ENCODE measurements at places on chromosomes 11 and 22. TPM values are rescaled to one million over a fixed set of nuclear protein-coding genes. Genes with fewer than 3 reads are reported as not detected.

DNA sequence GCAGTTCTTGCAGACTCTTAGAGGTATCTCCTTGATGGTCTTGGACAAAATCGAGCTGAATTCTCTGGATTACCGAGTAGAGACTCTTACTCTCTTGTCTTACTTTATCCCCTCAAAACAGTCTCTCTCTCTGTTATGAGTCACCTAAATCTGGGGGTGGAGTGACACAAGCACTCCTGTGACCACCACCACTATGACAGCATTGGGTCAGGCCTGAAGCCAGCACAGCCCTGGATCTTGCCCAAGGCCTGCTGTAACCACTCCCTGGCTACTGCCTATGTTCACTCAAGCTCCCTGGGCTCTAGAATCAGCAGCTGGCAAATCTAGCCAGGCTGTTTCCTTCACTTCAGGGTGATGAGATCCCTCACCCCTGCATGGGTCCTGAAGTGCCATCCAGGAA is 662.5 kb downstream of the LUZP2 start:
- H3K27ac ChIP-seq: no peak overlapping the region
- no peaks in the 10 kb centered on the region for H3K27me3 ChIP-seq
- DNase-seq: no peak
- H3K4me3 ChIP-seq: no peak overlapping the region
- H3K4me1 ChIP-seq: no peaks in the 10 kb centered on the region

The RGL4 gene
- polyA plus RNA-seq: 90.7 TPM

The SLC22A9 gene
- polyA plus RNA-seq: not detected

DNA sequence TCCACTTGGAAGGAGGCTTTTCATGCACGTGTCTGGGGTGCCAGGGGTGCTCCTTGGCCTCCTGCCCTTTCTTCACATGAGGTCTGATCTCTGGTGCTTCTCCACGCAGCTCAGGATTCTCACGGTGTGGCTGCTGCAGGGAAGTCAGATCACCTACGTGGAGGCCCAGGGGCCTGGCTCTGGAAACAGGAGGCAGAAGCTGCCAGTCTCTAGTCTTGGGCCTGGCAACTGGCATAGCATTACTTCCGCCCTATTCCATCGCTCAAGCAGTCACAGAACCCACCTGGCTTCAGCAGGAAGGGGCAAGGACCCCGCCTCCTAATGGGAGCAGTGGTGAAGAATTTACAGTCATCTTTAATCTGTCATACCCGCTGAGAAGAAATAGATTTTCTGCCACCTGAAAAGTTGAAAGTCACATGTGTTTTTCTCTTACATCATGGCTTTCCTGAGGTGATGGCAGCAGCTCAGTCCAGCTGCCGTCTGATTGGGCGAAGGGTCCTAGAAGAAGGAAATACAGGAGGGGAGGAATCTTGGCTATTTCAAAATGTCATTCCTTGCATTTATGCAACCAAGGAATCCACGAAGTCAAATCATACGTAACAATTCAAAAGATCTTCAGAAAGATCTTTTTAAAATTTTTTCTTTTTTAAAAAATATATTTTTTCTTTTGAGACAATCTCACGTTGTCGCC is 50.1 kb upstream of the DKK3 start:
- no peaks in the 10 kb centered on the region for H3K27me3 ChIP-seq
- no peak overlapping the region for H3K27ac ChIP-seq

- no peaks in the 10 kb centered on the region for H3K36me3 ChIP-seq
- no peak overlapping the region for H3K4me3 ChIP-seq
- no peak overlapping the region for H3K27ac ChIP-seq
- H3K27me3 ChIP-seq: no peaks in the 10 kb centered on the region
Measured at GRCh38 chr11:22084056-22084455, 108.8 kb upstream of the ANO5 start.

DNA sequence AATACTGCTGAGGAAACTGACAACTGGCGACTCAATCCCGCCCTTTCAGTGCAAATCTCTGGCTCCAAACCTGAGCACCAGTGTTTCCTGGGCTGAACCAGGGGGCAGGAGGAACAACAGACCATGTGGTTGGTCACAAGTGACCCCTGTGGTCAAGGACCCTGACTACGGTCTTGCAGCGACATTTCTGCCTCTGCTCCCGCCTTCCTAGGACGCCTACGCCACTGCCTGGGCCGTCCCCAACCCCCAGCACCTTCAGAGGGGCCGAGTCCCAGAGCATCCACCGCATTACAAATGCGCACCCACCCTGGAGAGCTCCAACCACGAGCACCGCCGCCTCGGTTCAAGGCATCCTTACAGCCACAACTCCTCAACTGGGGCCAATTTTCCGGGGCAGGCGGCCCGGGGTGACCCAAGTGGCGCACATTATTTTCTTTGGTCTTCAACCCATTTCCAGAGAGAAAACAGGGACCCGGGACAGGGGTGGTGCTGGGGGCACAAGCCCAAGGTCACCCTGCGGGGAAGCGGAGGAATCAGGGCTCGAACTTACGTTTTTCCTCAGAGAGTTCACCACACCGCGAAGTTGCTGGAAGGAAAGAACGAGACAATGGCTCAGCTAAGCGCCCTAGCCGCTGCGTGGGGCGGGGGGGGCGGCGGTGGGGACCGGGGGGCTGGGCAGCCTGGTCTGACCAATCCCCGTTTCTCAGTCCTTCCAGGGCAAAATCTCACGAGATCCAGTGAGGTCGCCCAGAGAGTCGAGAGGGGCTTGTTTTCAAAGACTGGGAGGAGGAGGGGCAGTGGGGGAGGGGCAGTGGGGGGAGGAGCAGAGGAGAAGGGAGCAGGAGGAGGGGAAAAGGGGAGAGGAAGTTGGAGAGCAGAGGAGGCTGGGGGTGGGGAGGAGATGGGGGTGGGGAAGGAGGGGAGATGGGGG is 1.8 kb downstream of the PRAME start:
- no peaks in the 10 kb centered on the region for H3K27me3 ChIP-seq
- H3K36me3 ChIP-seq: no peaks in the 10 kb centered on the region
- no peak for DNase-seq
- peaks cover 4% of the 10 kb centered on the region for H3K4me1 ChIP-seq
- H3K27ac ChIP-seq: no peak overlapping the region

DNA sequence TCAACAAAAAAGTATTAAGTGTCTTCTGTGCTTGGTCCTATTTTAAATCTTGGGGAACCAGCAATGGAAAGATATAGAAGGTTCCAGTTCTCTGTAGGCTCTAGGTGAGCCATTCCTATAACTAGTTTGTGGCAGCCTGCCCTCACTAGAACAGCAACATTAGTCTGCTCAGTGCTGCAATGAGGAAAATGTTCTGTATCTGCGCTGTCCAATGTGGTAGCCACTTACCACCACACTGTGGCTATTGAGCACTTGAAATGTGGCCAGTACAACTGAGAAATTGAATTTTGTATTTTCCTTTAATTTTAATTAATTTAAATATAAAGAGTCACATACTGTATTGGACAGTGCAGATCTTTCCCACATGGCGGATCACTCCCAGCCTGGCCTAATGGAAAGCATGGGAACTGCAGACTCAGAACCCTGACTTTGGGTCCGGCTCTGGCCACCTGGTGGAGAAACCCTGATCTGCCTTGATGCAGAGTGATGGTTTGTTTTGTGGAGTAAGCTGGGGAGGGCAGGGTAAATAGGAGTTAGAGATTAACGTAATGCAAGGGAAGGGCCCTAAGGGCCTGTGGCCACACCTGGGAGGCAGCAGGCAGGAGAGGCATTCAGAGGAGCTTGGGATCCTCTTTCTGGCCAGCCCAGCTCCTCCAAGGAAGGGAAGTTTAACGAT is 101.0 kb downstream of the ME3 start:
- H3K27ac ChIP-seq: no peak overlapping the region
- peaks cover 9% of the 10 kb centered on the region for H3K27me3 ChIP-seq
- H3K36me3 ChIP-seq: no peaks in the 10 kb centered on the region
- no peak overlapping the region for H3K4me3 ChIP-seq

DNA sequence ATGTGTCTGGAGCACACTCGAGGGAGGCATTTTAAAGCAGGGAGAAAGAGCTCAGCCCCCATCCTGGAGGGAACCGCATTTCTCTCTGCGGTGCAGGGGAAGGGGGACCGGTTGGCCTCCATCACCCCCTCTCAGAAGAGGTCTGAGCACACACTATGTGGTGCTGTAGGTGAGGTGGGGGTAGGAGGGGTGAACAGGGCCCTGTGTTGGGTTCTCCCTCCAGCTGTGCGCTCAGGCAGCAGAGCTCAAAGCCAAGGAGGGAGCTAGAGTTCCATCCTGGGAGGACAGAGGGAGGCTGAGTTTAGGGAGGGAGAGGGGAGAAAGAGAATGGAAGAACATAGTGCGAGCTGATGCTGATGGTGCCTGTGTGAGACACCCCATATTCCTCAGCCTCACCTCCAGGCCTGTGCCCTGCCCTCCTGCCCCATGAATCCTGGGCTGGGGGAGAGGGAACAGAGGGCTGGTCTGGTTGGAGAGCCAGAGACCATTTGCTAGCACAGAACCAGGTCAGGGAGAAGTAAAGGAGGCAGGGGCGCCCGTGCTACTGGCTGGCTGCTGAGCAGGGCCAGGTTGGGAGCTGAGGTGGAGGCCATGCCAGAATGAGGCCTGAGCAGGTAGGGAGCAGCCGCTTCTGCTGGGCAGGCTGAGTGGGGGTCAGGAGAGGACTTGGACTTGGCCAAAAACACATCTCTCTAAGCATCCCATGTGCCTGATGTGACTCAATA is 43.7 kb downstream of the ALX4 start:
- H3K4me3 ChIP-seq: no peak overlapping the region
- no peaks in the 10 kb centered on the region for H3K27me3 ChIP-seq
- DNase-seq: no peak

The TRIM44 gene
- polyA plus RNA-seq: 49.5 TPM

The GLB1L3 gene
- polyA plus RNA-seq: 2.5 TPM

The KREMEN1 gene
- polyA plus RNA-seq: not detected

The GSTT2B gene
- not detected for polyA plus RNA-seq

The HSPB2 gene
- not detected for polyA plus RNA-seq

- peaks cover 2% of the 10 kb centered on the region for H3K36me3 ChIP-seq
- DNase-seq: peak; percentile 31
Measured at GRCh38 chr11:62393061-62393611, 25.7 kb upstream of the SCGB1A1 start.

DNA sequence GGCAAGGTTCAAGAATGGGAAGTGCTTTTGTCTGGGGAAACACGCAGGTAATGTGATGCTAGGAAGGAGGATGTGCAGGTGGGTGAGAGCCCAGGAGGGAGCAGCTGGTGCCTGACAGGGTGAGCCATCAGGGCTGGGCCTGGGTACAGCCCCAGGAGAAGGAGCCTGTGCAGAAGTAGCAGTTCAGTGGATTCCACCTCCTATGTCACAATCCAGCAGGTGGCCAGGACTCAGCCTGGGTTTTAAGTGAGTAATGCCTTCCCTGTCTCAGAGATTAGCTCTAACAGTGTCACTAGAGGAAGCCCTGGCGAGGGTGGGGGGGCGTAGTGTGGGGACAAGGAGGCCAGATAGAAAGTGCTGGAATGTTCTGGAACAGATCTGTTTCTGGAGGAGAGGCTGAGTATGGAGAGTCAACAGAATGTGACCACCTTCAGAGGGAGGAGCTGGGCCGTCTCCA is 8.1 kb downstream of the RIC8A start:
- H3K27me3 ChIP-seq: no peaks in the 10 kb centered on the region
- no peak overlapping the region for H3K27ac ChIP-seq
- no peak for DNase-seq

DNA sequence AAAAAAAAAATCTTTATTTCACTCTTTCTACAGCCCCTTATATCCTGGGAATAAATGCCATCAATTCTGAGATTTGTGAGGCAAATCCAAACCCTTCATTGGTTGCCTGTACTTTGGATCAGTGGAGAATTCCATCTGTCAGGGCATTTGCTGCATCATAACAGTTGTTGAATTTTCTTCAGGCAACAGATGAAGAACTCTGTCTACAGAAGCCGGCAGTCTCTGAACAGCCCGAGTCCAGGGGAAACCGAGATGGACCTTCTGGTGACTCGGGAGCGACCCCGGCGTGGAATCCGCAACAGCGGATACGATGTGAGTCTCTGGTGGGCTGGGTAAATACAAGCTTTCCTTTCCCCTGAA is 82.3 kb downstream of the C11orf91 start:
- no peaks in the 10 kb centered on the region for H3K36me3 ChIP-seq
- peaks cover 15% of the 10 kb centered on the region for H3K27me3 ChIP-seq
- no peak for DNase-seq
- H3K4me1 ChIP-seq: no peaks in the 10 kb centered on the region
- no peak overlapping the region for H3K4me3 ChIP-seq

The TSG101 gene
- polyA plus RNA-seq: 58.7 TPM

The PRRG4 gene
- not detected for polyA plus RNA-seq

The MS4A6A gene
- 1.2 TPM for polyA plus RNA-seq

The TMEM191B gene
- 1.2 TPM for polyA plus RNA-seq

The ATXN10 gene
- 96.0 TPM for polyA plus RNA-seq

- DNase-seq: no peak
- no peaks in the 10 kb centered on the region for H3K36me3 ChIP-seq
- H3K27me3 ChIP-seq: peaks cover 66% of the 10 kb centered on the region
- no peak overlapping the region for H3K4me3 ChIP-seq
- peaks cover 21% of the 10 kb centered on the region for H3K4me1 ChIP-seq
- H3K27ac ChIP-seq: peak overlapping the region; percentile 44
Measured at GRCh38 chr11:102114032-102114431, 3.8 kb downstream of the YAP1 start.

The DENND6B gene
- 1.0 TPM for polyA plus RNA-seq

The TRIM49 gene
- not detected for polyA plus RNA-seq

- H3K4me3 ChIP-seq: no peak overlapping the region
- no peak for DNase-seq
- H3K36me3 ChIP-seq: no peaks in the 10 kb centered on the region
Measured at GRCh38 chr11:134987223-134987768, 575.3 kb upstream of the B3GAT1 start.

GRCh38 chr11:118883368-118884071 is at the start of gene CXCR5:
TSS of gene CXCR5 (plus strand) at chr11:118883892. CDS start at chr11:118883942, 50 bp downstream.
- peaks cover 80% of the 10 kb centered on the region for H3K4me1 ChIP-seq
- no peak within 1 kb of the TSS for H3K4me3 ChIP-seq
- DNase-seq: no peak
- no peaks in the 10 kb centered on the region for H3K36me3 ChIP-seq

- H3K36me3 ChIP-seq: no peaks in the 10 kb centered on the region
- peaks cover 15% of the 10 kb centered on the region for H3K4me1 ChIP-seq
- no peak for DNase-seq
- H3K27ac ChIP-seq: no peak overlapping the region
- no peaks in the 10 kb centered on the region for H3K27me3 ChIP-seq
- no peak overlapping the region for H3K4me3 ChIP-seq
Measured at GRCh38 chr22:41827671-41828070, 5.2 kb upstream of the SREBF2 start.

All from naive thymus-derived CD8-positive, alpha-beta T cell (primary cell).